ENCODE measurements at places on chromosomes 2 and 18.

GRCh38 chr2:48496849-48497248 is 33.1 kb upstream of the STON1 start:
- DNase-seq, result peak; percentile 52

DNA sequence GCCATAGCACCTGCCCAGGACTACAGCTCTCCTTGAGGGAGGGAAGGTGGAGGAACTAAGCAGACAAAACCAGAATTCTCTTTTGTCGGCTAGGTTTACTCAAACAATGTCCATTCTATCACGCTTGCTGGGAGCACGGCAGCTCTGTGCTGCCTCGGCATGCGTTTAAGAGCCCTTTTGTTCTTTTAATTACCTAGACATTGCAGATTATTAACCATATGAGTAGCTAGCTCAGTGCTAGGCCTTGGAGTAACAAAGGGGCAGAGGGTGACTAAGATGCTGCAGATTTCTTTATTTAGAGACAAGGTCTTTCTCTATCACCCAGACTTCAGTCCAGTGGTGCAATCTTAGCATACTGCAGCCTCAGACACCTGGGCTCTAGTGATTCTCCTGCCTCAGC is 11.1 kb downstream of the MSGN1 start:
- no peak for DNase-seq

DNA sequence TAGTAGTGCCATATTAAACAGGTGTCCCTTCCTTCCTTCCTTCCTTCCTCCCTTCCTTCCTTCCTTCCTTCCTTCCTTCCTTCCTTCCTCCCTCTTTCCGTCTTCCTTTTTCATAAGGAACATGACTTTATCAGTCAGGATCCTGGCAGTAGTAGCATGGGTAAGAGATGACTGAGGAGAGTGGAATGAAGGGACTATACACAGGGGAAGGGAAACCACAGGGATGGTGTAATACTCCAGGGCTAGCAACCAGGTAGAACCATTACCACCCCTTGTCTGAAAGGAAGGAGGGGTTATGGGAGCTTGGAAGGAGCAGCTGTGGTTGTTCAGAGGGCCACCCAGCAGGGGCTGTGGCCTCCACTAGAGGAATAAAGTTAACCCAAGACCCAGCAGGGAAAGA is 23.2 kb upstream of the KDM3A start:
- DNase-seq, result peak; percentile 14

DNA sequence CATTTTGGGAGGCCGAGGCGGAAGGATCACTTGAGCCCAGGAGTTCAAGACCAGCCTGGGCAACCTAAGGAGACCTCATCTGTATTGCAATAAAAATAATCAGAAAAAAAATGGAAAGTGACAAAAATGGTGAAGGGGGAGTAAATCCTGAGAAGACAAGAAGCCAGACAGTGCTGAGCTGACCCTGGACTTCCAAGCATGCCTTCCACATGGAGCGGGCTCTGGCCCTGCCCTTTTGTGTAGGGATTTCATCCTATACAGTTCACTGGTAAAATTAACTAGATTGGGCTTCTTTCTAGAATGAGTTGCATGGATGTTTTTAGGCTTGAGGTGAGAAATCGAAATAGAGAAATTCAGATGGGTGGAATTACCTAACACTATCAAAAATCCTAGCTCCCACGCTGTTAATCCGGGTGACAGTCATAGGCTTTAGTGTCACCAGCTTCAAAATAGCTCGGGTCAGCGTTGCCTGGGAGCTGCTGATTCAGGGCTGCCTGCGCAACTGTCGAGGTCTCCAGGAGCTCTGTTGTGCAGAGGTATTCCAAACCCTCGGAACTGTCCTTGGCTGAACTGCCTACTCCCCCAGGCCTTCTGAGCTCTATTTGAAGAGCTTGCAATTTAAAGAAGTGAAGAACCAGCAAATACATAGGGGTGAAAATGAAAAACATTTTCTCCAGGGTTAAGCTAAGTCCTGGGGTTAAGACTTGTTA is 21.5 kb upstream of the ZNF532 start:
- DNase-seq, result no peak

- DNase-seq, result no peak
Observed at GRCh38 chr2:152569186-152569585, 148.1 kb downstream of the PRPF40A start.

- no peak for DNase-seq
Observed at GRCh38 chr2:231123362-231123898, 1.4 kb downstream of the HTR2B start.

GRCh38 chr2:171210864-171211431 is 50.3 kb upstream of the TLK1 start:
- DNase-seq, result no peak
